ENCODE measurements at places on chromosomes 11 and 22.

DNA sequence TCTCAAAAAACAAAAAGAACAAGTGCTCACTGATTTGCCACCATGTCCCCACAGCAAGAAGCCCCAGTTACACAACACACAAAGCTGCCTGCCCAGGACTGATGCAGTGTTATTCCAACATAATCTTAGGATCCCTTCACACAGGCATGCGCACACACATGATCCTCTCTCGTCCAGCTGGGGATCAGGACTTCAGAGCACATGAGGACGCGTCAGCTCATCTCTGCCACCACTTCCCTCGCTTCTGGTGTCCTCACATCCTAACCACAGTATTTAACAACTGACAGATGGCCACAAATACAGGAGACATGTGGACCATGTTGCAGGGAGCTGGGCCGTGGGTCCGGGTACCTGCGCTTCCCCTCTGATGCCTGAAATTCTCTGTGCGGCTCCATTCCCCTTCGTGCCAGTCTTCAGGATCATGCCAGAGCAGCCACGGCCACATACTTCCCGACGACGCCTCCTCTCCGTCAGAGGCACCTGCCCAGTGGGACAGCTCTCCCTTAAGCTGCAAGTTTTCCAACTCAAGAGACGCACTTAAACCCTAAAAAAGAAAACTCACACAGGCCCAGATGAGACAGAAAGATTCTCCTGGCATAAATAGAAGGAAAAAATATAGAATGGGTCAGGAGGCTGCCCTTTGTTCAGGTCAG lies 68.3 kb downstream of the PACSIN2 start:
- DNase-seq = no peak

DNA sequence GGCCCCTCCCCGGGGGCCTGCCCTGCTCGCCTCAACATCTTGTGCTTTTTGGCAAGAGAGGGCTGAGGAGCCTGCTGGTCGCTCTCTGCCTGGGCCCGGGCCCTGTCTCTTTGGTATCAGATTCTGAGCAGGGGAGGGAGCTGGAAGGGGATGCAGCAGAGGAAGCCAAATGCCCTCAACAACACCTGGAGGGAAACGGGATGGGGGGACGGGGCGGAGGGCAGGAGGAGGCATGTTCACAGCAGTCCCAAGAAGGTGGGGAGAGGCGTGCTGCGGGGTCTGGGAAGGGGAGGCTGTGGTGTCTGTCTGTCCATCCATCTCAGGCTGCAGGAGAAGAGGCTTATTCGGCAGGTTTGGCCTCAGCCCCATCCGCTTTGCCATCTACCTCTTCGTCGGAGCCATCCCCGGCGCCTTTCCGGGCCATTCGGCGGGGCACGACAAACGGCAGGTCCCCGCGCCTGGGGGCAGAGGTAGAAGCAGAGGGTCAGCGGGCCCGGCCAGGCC lies 29.4 kb downstream of the APOL1 start:
- DNase-seq = no peak

DNA sequence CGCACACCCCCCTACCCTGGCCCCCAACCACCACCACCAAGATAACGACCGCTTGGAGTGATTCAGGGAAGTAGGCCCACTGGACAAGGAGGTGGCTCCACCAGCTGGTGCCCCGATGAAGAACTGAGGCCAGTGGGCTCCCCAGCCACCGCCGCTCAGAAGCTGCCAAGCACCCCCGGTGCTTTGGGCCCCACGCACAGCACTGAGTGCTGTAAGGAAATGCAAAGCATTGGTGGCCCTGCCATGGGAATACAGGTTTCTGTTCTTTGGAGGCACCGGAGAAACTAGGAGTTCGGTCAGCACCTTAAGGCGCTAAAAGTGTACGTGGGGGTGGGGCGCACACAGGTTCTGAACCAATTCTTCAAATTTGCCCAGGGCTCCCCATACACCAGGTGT lies 664 bp upstream of the PRSS23 start:
- DNase-seq = no peak

- DNase-seq = no peak
Observed at GRCh38 chr11:61891331-61892084, at the start of gene FADS3. TSS of gene FADS3 (minus strand) at chr11:61891545. CDS start at chr11:61891381, 164 bp downstream.

GRCh38 chr11:45622861-45623260 lies 42.6 kb downstream of the CHST1 start:
- DNase-seq = no peak

DNA sequence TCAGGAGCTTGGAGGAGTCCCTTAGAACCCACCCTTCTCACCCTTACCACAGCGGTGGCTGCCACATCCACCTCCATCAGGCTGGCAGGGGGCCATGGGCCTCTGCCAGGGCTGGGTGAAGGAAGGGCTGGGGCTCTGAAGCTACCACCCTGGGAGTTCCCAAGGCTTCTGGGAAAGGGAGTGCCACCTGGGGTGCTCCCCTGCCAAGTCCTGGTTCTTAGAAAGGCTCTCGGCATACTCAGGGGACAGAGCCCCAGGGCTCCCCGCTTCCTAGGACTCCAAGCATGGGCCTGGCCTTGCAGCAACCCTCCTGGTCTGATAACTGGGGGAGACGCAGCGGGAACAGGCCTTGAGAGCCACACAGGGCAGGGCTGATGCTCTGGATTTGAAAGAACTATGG lies 438 bp upstream of the PLA2G3 start:
- DNase-seq = no peak

DNA sequence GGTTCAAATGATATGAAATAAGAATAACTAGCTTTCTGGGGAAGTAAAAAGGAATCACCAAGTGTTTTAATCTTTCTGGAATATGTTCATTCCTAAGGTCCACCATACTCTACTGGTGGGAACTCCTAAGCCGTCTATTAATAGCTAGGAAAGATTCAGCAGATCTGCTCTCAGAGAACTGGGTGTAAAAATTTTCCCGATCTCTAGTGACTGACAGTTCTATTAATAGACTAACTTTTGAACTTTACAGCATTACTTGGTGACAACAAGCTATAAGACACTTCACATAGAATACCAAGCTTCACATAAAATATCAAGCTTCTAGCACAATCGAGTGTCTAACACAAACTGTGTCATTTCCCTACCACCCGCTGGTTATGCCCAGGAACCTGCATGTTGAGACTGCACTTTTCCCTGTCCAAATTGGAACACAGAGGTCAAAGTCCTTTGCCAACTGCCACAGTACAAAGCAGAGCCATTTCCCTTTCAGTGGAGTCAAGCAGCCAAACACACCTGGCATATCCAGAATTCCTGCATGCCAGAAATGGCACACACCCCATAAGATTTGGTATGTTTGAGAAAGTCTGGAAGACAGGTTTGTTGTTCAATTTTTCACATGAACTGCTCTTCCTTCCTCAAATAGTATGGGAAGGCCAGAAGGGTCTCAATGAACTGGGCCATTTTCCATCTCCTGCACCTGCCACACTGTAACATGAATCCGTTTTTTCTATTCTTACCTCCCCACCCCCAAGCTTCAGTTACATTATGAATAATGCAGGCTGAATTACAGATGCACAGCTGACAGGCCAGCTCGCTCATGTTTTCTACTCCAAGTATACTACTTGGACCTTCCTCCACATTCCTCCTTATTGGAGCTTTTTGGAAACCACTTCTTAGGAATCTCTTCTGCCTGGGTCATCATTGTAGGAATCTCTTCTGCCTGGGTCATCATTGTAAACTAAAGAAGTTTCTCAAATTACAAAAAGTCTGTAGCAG lies 3.7 kb downstream of the OSBP start:
- no peak for DNase-seq

DNA sequence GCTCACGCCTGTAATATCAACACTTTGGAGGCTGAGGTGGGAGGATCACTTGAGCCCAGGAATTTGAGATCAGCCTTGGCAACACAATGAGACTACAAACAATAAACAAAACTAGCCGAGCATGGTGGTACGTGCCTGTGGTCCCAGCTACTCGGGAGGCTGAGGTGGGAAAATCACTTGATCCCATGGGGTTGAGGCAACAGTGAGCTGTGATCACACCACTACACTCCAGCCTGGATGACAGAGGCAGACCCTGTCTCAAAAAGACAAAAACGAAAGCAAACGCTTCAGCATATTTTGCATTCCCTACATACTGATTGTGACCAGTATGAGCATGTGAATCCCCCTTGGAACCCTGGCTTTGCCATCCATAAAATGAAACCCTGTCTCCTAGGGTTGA lies 33.9 kb upstream of the MN1 start:
- no peak for DNase-seq

DNA sequence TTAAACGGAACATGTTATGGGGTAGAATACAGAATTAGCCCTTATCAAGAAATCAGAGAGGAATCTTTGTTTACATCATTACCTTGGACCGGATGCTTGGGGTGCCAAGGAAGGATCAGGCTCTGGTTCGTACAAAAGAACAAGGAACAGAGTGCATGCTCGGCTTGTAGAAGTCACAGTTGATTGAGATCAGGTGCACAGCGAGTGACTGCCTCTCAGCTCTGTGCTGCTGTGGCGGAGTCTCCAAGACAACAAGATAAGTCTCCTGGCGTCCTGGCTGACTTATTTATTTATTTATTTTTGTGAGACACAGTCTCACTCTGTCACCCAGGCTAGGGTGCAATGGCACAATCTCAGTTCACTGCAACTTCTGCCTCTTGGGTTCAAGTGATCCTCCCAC lies 31.8 kb downstream of the GLB1L2 start:
- DNase-seq = no peak

- DNase-seq = no peak
Observed at GRCh38 chr22:42969348-42969975, 45.5 kb downstream of the PACSIN2 start.

GRCh38 chr22:32354360-32355351 lies 3.0 kb upstream of the RFPL3 start:
- no peak for DNase-seq

GRCh38 chr11:122807731-122808477 lies 30.4 kb upstream of the CRTAM start:
- DNase-seq = no peak

GRCh38 chr11:70545610-70545912 lies 147.2 kb downstream of the CTTN start:
- DNase-seq = no peak

- DNase-seq = no peak
Observed at GRCh38 chr11:27830206-27830605, 130.0 kb upstream of the BDNF start.

- DNase-seq = no peak
Observed at GRCh38 chr11:45812581-45813548, 7.9 kb downstream of the SLC35C1 start.

GRCh38 chr11:90845126-90845525 lies 622.3 kb upstream of the CHORDC1 start:
- no peak for DNase-seq

DNA sequence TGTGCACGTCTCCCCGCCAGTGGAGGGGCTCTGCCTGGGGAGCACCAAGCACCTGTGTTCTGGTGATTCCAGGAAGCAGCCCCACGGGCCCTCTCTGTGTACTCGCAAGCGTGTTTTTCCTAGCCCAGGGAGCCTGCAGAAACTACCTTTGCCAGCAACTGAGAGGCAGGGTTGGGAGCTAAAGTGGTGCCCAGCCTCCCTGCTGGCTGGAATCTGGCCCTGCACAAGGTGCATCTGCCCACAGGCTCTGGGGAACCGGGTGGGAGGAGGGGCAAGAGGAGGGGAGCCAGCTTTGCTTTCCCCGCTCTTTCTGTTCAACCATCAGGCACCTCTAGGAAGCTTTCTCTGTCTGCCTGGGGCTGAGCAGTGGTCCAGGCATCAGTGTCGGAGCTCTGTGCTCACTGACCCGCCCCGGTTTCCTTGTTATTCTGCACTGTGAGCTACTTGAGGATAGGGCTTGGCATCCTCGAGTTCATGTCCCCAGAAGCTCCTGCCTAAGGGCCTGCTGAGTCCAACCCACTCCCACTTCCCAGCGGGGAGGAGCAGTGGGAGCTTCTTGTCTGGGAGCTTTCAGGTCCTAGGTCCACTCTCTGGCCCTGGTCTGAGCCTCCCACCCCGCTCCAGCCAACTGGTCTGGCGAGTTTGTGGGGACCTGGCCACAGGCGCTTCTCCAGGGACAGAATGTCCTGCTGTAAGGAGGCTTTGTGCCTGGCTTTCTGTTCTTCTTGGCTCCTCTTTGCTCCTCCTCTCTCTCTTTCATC lies 14.9 kb downstream of the DAGLA start:
- DNase-seq = no peak

Data from NCI-H1048 (cell line).